ENCODE measurements at places on chromosomes 2 and 18.

DNA sequence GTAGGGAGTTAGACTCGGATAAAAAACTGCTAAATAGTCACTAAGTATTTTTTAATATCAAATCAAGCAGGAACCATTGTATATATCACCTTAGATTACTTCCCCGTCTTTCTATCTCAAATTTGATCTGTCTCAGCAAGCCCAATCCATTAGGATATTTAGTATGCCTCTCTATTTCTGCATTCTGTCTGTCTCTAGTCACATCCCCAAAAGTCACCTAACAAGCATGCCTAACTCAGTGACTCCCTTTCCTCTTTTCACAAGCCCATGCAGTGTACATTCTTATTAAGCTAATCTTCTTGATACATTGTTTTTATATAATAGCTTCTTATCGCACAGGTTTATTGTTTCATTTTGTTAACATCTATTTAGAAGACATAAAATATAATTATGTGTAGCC, 57.8 kb downstream of the PDE1A start:
- no peak for DNase-seq

GRCh38 chr2:75801234-75801982, 90.7 kb upstream of the GCFC2 start:
- no peak for DNase-seq

DNA sequence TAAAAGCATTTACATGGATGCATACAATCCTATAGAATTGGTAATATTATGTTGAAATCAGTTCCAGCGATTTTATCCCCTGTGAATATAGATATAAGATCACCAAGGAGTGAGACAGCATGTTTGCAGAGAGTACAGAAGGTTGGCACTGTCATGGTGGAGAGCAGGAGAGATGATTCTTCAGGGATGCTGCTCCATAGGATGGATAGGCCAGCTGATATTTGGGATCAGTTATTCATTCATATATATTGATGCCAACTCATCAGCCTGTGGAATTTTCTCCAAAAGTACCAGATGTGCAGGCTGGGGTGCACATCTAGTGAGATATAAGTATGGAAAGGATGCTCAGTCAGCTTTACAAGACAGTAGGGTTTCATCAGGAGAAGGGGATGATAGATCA, 139.9 kb downstream of the IKZF2 start:
- DNase-seq, result no peak

DNA sequence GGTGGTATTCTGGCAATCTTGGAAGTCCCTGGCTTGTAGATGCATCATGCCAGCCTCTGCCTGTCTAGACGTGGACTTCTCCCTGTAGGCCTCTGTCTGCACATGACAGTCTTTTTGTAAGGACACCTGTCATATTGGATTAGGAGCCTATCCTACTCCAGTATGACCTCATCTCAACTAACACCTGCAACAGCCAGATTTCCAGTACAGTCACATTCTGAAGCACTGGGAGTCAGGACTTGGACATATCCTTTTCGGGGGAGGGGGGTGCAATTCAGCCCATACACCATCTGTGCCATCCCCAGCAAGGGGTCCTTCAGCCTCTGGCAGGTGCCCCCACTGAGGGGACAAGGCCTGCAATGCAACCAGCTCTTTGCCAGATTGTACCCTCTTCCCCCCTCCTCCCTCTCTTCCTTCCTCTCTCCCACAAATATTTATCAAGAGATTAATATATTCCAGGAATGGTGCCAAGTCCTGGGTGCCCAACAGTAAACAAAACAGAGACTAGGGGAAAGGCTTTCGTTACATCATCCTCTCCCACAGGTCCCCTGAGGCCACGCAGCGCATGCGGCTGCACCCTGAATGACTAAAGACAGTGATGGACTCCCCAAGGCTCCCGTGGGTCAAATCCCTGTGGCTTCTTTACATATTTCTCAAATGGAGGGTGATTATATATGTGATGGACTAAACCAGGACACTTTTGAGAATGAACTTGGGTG, 20.5 kb upstream of the MYCN start:
- no peak for DNase-seq

- no peak for DNase-seq
Measured at GRCh38 chr2:39881948-39882347, 102.9 kb upstream of the THUMPD2 start.

DNA sequence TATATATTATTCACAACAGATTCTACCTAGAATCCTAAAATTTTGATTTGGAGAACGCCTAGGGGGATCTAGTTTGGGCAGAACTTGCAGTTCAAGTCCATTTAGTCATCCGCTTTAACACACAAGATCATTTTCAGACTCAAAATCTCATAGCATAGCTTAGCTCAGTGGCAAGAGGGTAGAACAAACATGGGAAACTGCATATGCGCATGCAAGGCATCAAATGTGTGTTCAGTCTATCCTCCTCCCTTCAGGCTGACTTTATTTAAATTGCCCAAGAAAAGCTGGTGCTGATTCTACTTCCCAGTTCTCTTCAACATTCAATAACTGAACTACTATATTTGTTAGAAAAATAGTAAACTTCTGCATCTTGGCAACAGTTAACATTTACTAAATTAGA, 79.6 kb upstream of the NRXN1 start:
- no peak for DNase-seq

- no peak for DNase-seq
Measured at GRCh38 chr2:238585836-238586821, 159.4 kb downstream of the ASB1 start.

- DNase-seq, result no peak
Measured at GRCh38 chr2:41966431-41966893, 81.4 kb upstream of the PKDCC start.

DNA sequence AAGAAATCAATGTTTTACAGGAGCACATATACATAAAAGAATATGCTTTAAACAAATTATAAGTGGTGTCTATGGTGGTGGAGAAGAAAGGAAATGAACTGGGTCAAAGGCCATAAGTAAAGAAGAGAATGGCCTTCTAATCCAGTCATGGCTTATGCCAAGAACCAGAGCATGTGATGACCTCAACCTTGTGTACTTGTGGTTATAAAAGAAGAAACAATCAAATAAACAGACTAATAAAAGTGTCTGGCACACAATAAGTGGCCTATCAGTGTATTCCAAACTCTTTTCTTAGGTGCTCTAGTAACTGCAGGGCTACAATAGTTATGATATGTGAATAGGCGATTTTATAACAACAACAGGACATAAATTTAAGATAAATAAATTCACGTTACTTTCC, 2.6 kb downstream of the SERPINB11 start:
- DNase-seq, result no peak

- DNase-seq, result no peak
Measured at GRCh38 chr2:64869126-64869525, 120.1 kb upstream of the SLC1A4 start.

- DNase-seq, result no peak
Measured at GRCh38 chr2:45872211-45872610, 220.7 kb downstream of the PRKCE start.

- DNase-seq, result no peak
Measured at GRCh38 chr2:197852108-197852507, 47.7 kb downstream of the PLCL1 start.

- no peak for DNase-seq
Measured at GRCh38 chr2:196080526-196080925, 11.9 kb upstream of the DNAH7 start.

GRCh38 chr2:29001806-29002205, 20.7 kb downstream of the TOGARAM2 start:
- no peak for DNase-seq

- no peak for DNase-seq
Measured at GRCh38 chr2:33777786-33778185, 178.7 kb upstream of the FAM98A start.

DNA sequence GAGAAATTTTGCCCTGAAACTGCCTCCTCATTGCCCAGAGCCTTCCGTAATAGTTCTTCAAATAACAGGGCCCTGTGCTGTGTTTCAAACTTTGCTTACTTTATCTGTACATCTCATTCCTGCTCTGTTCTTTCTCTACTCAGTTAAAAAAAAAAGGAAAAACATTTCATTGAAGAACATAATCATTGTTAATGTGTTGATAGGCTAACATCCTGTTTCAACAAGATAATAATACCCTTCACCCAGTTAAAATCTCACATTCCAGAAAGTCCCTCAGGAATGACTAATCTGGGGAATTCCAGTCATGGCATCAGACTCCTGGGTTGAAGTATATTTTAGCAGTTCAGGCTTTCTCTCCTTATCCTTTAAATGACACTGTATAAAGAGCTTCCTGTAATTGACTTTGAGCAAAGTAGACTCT, 45.6 kb upstream of the ITGAV start:
- no peak for DNase-seq

DNA sequence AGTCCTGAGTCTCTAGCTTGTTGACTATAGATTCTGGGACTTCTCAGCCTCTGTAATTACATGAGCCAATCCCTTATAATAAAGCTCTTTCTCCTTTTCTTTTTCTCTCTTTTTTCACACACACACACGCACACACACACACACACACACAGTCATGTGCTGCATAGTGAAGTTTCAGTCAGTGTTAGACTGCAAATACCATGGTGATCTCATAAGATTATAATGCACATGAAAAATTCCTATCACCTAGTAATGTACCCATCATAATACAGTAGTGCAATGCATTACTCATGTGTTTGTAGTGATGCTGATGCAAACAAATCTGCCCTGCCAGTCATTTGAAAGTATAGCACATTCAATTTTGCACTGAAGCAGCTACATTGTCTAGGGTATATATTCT, 558.2 kb downstream of the SUCLG1 start:
- no peak for DNase-seq

GRCh38 chr2:219210196-219210885, 3.8 kb downstream of the ZFAND2B start:
- no peak for DNase-seq

DNA sequence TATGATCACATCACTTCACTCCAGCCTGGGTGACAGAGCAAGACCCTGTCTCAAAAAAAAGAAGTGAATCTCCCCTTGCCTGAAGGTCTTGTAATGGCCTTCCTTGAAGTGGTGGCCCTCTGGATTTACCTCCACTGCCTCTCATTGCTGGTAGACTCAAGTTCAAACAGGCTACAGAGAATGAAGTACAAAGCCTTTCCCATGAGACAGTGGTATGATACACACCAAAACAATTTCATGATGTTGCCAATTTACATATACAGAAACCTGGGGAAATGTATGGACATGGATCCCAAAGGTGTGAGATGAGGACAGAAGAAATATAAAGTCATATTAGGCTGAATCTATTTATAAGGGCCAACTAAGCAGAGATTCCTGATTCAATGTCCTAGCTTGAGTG, 4.8 kb upstream of the NOTO start:
- no peak for DNase-seq

DNA sequence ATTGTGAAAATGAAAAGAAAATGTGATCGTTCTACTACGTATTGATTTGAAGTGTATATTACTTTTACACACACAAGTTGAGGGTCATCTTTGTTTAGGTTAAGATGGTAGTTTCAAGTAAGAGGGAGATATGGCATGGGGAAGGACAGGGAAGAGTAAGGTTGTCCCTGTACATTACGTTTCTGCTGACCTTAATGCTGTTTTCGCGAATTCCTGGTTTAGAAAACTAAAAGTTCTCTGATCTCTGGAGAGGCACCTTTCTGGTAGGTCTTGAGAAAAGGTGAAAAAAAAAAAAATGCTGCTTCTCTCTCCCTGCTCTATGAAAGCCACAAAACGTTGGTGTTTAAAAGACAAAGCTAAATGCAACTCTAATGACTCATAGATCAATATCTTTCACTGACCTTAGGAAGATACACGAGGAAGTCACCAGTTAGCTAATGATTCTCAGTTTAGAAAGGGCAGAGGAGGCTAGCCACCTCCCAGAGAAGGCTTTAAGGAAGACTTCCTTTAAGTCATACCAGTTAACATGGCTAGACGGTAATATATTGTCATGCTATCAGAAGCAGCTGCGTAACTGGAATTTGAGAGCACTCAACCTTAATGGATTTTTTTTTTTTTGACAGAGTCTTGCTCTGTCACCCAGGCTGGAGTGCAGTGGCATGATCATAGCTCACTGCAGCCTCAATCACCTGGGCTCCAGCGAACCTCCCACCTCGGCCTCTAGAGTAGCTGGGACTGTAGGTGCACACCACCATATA, 13.2 kb downstream of the TXNDC2 start:
- DNase-seq, result no peak

DNA sequence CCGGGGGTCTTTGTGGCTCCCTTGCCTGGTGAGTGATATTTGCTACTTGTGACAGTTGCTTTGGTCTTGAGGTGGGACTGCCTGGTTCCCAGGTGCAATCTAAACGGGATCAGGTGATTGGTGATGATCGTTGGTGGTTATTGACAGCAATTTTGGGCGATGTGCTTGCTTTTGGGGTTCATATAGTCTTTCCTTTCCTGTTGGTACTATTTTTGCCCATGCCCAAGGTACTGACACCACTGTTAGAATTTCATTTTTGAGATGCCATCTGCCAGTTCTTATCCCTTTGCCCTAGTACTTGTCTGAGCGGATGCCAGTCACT, 573 bp downstream of the WDR7 start:
- DNase-seq, result no peak

DNA sequence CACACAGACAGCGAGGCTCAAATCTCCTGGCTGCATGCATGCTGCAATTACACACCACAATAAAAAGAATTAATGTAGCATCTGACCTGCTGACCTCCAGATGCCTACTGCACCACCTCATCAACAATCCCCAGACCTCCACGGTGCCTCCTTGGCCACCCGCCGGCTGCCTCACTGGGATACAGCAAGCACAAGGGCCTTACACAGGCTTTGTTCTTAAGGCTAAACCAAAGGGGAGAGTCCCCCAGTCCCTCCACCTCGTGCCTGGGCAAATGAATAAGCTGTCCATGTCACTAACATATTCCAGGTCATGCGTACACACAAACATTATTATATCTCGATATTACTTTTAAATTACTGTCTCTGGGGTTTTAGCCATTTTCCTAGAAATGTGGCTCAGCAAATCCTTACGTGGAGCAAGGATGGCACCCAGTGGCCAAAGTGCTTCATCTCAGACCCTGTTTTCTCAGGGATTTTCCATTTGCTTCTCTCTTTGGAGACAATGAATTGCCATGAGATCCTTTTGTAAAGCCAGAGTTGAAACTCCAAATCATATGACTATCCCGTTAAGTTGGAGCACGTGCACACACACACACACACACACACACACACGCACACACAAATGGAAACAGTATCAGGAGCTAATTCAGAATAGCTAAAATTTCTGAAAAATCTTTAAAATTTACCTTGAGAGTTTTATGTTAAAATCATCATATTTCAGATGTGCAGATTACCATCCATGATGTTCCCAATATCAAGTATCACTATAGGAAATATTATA, 313.8 kb downstream of the PDE11A start:
- DNase-seq, result no peak

GRCh38 chr2:241070811-241071676, 31.0 kb downstream of the MTERF4 start:
- no peak for DNase-seq

DNA sequence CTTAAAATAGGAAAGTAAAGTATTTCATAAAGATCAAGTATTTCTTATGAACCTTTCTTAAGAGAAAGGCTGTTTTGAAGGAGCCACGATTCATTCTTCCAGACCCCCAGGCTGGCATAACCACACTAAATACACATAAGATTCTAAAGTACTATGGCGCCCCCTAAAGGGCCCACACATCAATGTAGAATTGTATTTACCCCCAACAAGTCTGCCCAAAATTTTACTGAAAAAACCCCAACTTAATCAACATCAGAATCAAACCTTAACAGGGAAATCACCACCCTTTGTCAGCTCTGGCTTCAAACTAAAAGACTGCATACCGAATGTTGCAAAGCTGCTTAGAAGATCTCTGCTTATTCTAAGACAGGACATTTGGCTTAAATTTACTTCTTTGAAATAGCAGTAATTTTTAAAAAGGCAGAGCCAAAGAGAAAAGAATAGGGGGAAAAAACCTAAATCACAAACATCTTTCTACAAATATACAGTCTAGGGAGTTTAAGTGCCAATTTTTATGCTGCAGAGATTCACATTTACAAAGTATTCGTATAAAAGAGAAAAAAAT, 20.4 kb upstream of the BCL2 start:
- DNase-seq, result no peak

All from D721Med (cell line).